ENCODE measurements at places on chromosomes 1 and 21. TPM values are rescaled to one million over a fixed set of nuclear protein-coding genes. Genes with fewer than 3 reads are reported as not detected.

Gene APCS
- not detected for polyA plus RNA-seq

Gene A3GALT2
- 0.33 TPM for polyA plus RNA-seq

Gene ITPKB
- 28.0 TPM for polyA plus RNA-seq

Gene ARTN
- polyA plus RNA-seq = 1.9 TPM

Gene NBPF15
- 74.9 TPM for polyA plus RNA-seq

Gene OR2T33
- 0.24 TPM for polyA plus RNA-seq

Gene CBR3
- 2.4 TPM for polyA plus RNA-seq

Gene VANGL2
- 65.0 TPM for polyA plus RNA-seq

Gene COA6
- polyA plus RNA-seq = 38.0 TPM

Gene NPHS2
- 2.6 TPM for polyA plus RNA-seq

Gene BSND
- polyA plus RNA-seq = 0.06 TPM

DNA sequence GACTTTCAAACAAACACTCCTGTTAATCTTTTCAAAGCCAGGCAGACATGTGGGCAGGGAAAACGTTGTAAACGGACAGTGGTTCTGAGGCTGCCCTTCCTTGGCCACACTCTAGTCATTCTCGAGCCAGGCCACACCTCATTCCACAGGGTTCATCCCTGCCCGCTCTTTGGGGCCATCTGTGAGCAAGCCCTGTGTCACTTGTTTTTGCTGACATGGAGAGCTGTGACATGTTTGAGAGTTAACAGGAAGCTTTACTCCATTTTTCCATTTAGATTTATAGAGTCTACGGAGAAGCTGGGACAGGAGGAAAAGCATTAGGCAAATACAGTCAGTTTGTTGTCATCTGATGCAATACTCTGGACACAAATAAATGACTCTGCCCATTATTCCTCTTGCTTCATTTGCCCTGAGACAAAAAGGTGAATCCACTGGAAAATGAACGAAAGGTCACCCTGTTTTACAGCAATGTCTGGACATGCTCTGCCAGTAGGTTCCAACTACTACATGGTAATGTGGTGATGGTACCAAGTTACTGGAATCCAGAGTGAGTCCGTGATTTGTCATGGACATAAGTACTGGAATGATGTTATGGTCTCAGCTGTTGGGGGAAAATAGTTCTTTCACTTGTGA lies 126.9 kb downstream of the CLIC6 start:
- no peak for DNase-seq

DNA sequence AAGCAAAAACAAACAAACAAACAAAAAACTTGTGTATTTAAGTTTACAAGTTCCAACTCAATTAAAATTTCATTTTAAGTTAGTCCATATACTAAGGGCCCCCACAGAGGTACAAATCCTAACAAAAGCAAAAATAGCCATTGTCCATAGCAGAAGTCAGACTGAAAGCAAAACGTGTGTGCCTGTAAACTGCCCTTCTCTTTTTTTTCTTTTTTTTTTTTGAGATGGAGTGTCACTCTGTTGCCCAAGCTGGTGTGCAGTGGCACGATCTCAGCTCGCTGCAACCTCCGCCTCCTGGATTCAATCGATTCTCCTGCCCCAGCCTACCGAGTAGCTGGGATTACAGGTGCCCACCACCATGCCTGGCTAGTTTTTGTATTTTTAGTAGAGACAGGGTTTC lies 11.6 kb upstream of the IFNGR2 start:
- DNase-seq = no peak

DNA sequence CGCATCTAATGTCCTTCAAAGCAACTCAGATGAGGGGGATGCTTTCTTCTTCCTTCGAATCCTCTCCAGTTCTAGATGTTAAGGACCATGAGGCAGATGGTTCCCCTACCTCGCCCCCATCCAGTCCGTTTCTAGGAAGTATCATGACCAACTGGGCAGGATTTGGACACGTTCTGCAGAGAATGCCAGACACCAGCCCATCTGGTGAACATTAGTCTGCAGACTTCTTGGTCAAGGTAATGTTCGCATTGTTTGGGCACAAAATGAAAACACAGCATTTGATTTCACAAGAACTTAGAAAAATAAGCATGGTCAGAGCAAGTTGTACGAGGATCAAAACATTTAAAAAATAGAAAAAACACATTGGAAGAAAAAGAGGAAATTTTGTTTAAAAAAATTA lies 25.4 kb upstream of the ADARB1 start:
- DNase-seq = no peak

GRCh38 chr1:193841857-193842256 lies 655.4 kb upstream of the B3GALT2 start:
- no peak for DNase-seq

DNA sequence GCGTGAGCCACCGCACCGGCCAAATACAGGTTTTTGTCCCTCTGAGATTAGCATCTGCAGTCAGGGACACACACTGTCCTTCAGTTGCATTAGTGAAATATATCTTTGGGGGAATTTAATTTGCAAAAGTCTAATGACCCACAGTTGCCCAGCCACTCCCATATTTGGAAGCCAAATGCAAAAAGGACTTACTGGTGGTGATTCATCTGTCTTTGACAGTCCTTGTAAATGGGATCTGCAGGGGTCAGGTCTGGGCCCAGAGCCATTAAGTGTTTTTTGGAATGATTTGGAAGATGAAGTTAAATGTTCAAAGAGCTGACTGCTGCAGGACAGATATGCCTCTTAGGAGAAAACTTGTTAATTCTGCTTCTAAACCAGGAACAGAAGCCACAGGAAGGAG lies 44.6 kb upstream of the DNASE2B start:
- DNase-seq = peak; percentile 45

GRCh38 chr1:68814067-68814466 lies 317.2 kb upstream of the DEPDC1 start:
- no peak for DNase-seq

- no peak for DNase-seq
These were observed 499 bp upstream of the CRTC2 start for GRCh38 chr1:153958961-153959260.

GRCh38 chr1:212967801-212968200 lies 17.5 kb downstream of the VASH2 start:
- DNase-seq = no peak

- DNase-seq = no peak
These were observed 26.8 kb downstream of the NFIA start for GRCh38 chr1:61109158-61109557.

DNA sequence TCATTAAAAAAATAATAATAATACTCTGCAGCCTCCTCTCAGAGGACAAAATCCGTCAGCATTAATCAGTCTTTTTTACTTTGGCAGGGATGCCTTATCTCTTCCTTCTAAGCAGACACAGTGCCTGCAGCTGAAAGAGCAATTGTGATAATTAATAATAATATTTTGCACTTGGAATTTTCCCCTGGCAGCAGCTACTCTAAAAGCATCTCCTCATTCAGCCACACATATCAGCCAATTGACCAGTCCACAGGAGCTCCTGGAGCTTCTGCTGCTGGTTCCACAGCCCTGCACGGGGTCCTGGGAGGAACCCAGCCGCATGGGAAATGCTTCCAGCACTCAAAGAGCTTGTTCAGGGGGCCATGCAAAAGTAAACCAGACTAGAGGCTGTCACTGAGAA lies 31.0 kb upstream of the VWA5B1 start:
- peak; percentile 24 for DNase-seq

GRCh38 chr1:60134716-60135115 lies 61.1 kb upstream of the C1orf87 start:
- no peak for DNase-seq

- DNase-seq = no peak
These were observed 5.2 kb downstream of the ID3 start for GRCh38 chr1:23554127-23554480.

DNA sequence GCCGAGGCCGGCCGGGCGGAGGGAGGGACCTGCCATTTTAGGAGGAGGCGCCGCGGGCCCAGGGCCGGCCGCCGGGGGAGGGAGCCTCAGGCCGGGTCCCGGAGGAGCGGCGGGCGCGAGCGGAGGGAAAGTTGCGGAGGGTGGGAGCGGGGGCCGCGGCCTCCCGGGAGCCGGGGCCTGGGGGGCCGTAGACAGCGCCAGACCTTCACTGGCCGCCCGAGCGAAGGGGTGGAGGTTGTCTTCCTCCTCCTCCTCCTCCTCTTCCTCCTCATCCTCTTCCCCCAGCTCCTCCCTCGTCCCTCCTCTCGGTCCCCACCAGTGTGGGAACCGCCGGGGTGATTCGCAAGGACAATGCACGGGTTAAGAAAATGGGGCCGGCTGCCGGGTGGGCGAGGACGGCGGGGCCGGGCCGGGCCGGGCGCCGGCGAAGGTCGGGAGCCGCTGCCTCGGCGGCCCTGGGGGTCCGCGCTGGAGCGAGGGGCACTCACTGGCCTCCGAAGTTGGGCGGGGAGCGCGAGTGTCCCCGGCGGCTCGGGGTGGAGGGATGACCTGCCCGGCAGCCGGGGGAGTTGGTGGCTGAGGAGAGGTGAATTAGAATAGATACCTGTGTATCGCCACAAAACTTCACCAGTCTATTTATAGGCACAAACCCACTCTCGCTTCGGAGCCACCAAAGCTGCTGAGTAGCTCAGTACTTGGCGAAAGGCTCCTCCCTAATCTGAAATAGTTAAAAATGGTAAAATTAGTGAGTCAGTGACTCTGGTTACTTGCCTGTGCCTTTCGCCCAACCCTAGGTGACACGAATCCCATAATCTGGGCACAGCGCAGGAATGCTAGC lies 1.3 kb downstream of the DYRK1A start:
- no peak for DNase-seq

DNA sequence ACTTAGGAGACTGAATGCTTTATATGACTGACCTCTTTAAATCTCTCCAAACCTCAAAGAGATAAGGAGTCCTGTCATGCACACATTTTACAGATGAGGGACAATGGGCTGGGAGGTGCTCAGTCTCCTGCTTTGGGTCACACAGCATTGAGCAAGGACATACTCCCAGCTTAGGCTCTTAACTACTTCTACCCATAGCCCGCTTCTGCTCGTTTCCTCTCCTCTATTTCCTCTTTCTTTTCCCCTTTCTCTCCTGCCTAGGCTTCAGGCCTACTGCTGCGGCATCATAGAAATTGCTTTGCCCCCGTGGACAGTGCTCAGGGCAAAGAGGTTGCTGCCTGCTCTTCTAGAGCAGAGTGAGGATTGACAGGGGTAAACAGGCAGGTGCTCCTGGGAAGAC lies 12.4 kb upstream of the ZNF691 start:
- no peak for DNase-seq

DNA sequence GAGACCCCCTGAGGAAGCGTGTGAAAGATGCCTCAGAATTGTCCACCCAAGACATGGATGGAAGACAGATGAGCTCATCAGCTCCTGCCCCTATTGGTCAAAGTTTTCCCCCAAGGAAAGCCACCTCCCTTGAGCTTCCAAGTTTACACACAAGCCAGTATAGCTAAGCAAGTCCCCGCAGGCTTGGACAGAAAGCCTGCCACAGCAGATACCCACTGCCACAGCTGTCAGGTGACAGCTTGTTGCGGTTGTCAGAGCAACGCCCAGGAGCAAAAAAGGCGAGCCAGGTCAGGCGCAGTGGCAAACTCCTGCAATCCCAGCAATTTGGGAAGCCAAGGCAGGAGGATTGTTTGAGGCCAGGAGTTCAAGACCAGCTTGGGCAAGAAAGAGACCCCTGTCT lies 60.9 kb upstream of the IFNAR2 start:
- DNase-seq = no peak

DNA sequence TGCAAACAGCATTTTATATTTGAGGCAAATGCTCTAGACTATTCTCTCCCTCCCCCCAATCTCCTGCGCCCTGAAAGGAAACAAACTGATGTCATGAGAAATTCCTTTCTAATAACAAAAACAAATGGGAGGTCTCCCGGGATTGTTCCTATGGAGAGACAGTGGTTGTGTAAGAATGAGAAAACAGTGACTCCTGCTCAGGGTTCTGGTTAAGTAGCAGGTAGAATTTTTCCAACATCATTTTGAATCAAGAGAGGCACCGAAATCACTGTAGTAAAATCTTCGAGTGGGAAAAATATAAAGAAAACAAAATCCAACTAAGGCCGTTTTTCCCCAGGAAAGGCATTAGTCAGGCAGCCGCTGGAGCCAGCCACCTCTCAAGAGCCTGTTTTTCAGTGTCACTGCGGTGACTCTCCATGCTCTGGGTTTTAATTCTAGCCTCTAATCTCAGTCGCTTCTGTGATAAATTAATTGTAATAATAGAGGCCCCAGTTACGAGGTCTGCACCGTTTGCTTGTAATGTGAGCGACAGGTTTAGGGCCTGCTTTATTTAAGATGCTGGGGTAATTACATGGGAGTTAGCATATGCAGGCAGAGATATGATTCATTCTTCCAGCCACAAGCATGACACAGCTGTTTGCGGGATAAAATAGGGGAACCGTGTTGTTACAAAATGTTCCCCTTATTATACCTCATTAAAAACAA lies 80.3 kb downstream of the RNF220 start:
- DNase-seq = no peak

- no peak for DNase-seq
These were observed 524.2 kb downstream of the KIF26B start for GRCh38 chr1:245678860-245679411.

DNA sequence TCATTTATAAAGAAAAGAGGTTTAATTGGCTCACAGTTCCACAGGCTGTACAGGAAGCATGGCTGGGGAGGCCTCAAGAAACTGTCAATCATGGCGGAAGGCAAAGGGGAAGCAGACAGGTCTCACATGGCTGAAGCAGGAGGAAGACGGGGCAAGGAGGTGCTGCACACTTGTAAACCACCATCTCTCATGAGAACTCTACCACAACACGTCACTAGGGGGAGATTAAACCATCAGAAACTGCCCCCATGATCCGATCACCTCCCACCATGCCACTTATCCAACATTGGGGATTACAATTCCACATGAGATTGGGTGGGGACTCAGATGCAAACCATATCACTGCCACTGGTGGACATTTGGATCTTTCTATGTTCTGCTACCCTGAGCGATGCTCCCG lies 351.4 kb downstream of the NPHP4 start:
- DNase-seq = no peak

- peak; percentile 54 for DNase-seq
These were observed 6.9 kb upstream of the CAMK1G start for GRCh38 chr1:209576392-209577197.

DNA sequence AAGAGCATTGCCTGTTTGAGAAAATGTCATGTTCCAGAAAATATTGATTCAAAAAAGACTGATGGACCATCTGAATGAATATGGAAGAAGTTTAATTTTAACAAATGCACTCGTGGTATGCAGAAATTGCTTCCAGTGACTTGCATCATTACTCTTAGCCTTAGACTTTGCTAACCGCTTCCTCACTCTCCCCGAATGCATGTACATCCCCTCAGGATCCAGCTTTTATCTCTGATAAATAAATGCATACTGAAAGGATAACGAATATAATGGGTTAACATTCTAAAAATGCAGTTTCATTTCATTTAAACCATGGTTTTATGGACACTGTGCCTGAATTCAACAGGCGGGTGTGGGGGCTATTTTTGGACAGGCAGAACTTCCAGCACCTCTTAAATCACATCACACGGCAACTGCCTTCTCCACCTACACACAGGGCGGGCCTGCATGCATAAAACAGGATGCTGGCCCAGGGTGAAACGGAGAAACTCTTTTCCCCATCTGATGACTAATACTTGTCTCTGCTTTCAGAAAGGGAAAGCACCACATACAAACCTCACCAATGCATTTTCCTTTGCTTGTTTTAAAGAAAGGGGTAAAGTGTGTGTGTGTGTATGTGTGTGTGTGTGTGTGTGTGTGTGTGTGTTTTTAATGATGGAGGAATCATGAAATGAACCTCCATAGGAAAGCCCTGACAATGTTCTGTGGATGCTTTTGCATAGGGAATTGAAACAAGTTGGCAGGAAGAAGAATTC lies 48.7 kb downstream of the SPAG17 start:
- DNase-seq = no peak
